ENCODE measurements at places on chromosomes 3 and 15. TPM values are rescaled to one million over a fixed set of nuclear protein-coding genes. Genes with fewer than 3 reads are reported as not detected.

The C3orf85 gene
- not detected for total RNA-seq

- H3K4me3 ChIP-seq = no peak overlapping the region
- DNase-seq = no peak
- no peaks in the 10 kb centered on the region for H3K27me3 ChIP-seq
- H3K36me3 ChIP-seq = no peaks in the 10 kb centered on the region
- H3K27ac ChIP-seq = no peak overlapping the region
Measured at GRCh38 chr3:101939361-101940049, 90.2 kb downstream of the NFKBIZ start.

- no peak overlapping the region for H3K27ac ChIP-seq
- peaks cover 4% of the 10 kb centered on the region for H3K4me1 ChIP-seq
- peaks cover 5% of the 10 kb centered on the region for H3K36me3 ChIP-seq
Measured at GRCh38 chr3:3599016-3599415, 200.2 kb upstream of the LRRN1 start.

GRCh38 chr3:113574213-113574612 is 41.9 kb downstream of the SIDT1 start:
- no peak overlapping the region for H3K27ac ChIP-seq
- H3K27me3 ChIP-seq = peaks cover 4% of the 10 kb centered on the region
- H3K4me3 ChIP-seq = no peak overlapping the region
- no peak for DNase-seq

DNA sequence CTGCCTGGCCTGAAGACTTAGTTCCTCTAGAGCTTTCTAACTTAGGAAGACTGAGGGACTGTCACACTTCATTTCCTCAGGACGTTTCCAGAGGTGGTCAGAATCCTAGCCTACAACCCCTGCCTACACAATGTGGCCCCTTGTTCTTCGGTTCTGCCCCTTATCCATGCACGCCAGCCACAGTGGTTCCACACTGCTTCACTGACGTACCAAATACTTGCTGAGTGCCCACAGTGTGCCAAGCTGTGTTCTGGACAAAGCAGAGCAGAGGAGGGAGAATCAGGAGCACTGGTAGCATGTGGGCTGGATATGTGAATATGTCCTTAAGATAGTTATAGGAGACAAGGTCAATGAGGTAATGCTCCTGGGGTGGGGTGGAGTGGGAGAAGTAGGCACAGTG is 70.5 kb upstream of the SAMMSON start:
- DNase-seq = no peak
- no peaks in the 10 kb centered on the region for H3K36me3 ChIP-seq
- no peaks in the 10 kb centered on the region for H3K27me3 ChIP-seq
- H3K4me1 ChIP-seq = no peaks in the 10 kb centered on the region

GRCh38 chr3:197000211-197000610 is 29.4 kb downstream of the MELTF start:
- peaks cover 7% of the 10 kb centered on the region for H3K4me1 ChIP-seq
- no peak for DNase-seq
- peaks cover 9% of the 10 kb centered on the region for H3K36me3 ChIP-seq
- H3K27me3 ChIP-seq = peaks cover 16% of the 10 kb centered on the region

DNA sequence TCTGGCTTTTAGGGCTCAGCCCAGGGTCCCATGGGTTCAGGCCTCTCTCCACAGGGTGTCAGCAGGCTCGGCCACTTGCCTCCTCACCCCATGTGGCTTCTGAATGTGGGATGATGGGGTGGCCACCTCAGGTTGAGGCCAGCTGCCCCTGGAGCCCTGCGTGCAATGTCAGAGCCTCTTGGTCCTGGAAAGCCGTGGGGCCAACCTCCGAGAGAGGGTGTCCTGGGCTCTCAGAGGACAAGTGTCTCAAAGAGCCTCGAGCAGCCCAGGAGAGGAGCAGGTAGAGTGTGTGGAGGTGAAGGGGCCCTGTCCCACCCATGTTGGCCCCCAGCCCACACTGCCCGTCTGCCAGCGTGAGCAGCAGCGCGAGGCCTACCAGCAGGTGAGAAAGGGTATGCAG is 86.0 kb downstream of the PLXNA1 start:
- peaks cover 6% of the 10 kb centered on the region for H3K4me1 ChIP-seq
- DNase-seq = no peak
- no peak overlapping the region for H3K27ac ChIP-seq
- no peaks in the 10 kb centered on the region for H3K36me3 ChIP-seq
- H3K4me3 ChIP-seq = no peak overlapping the region

DNA sequence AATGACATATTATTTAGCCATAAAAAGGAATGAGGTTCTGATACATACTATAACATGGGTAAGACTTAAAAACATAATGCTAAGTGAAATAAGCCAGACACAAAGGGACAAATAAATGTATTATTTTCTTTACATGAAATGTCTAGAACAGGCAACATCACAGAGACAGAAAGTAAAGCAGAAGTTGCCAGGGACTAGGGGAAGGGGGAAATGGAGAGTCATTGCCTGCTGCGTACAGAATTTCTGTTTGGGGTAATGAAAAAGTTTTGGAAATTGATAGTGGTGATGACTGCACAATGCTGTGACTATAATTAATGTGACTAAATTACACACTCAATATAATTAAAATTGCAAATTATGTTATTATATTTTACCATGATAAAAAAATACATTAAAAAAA is 99.9 kb downstream of the ANO10 start:
- no peak overlapping the region for H3K27ac ChIP-seq
- peaks cover 16% of the 10 kb centered on the region for H3K36me3 ChIP-seq
- H3K4me3 ChIP-seq = no peak overlapping the region
- DNase-seq = no peak
